ENCODE measurements at places on chromosomes 3 and 15.

DNA sequence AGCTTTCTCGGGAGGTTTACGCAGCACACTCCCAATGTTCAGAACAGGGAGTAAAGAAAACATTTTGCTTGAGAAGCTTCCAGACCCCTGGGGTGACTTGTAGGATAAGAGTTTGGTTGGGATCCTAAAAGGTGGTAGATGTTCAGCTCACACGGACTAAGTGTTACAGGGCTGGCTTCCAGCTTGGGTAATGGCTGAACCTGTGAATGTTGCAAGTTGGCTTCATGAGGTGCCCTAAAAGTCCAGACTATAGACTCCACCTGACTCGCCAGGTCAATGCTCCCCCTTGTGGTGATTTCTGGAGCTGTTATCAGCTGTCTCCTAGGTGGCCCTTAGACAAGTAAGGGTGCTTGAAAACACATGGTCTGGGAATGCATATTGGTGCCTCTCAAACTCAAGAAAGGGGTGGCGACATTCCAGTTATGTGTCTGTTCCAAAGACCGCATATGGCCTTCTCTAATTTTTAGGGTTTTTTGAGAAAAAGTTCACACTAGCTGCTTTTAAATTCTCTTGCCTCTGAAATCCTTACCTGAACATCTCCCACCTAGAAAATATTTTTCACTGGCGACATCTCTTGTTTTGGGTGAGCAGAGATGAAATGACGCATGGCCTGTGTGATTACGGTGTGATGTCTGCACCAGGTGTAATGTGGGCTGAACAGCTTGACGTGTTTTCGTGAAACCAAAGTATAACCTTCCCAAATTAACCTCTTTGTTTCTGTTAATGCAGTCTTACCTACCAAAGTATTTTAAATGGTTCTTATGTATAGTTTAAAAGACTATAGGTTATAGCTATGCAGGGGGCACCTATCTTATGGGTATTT is 175.7 kb upstream of the KBTBD8 start:
- DNase-seq = no peak

GRCh38 chr3:74537164-74537563 is 77.3 kb downstream of the CNTN3 start:
- DNase-seq = peak; percentile 41

GRCh38 chr15:42523331-42523730 is 25.3 kb downstream of the LRRC57 start:
- no peak for DNase-seq

DNA sequence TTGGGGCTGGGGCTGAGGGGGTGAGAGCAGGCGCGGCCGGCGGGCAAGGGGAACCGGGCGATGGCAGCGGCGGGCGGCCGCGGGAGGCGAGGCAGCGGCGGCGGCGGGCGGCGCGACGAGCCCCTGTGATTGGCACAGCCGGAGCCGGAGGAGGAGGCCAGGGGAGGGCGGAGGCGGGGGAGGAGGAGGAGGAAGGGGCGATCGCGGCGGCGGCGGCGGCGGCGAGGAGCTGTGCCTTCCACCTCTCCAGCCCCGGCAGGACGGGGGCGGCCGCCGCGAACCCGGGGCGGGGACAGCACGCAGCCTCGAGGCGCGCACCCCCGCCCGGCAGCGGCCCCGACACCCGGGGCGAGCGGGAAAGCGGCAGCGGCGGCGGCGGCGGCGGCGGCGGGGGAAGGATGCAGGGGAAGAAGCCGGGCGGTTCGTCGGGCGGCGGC is at the start of gene SLCO3A1:
Gene SLCO3A1, plus strand, starts transcription at position 198 of the 437 bp plus-strand sequence.
- DNase-seq = no peak

GRCh38 chr15:68598171-68599152 is 19.7 kb downstream of the CORO2B start:
- DNase-seq = no peak

DNA sequence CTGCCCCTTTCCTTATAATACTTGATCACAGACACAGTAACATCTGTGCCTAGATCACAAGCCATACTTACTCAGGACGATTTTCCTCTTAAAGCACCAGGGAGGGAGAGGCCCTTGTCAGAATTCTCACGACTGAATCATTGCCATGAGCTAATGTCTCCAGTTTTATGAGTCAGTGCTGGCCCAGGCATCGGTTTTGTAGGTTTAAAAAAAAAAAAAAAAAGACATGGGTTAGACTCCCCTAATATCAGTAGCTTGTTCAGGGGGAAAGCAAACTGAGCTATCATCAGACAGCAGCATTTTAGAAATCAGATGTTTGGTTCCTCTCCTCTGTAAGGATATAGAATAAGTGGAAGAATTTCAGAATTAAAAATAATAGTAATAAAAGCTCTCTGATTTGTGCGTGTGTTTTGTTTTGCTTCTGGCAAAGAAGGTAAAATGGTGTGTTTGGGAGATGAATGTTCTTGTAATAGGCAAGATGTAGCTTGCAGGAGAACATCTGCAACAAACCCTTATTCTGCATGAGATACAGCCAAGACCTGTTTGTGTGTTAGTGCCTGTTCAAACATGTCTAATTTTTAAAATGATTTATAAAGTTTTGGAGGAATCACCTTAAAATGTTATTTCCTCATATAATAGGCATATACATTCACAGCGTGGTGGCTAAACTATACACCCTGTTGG is 193.6 kb downstream of the TP63 start:
- DNase-seq = peak; percentile 70

- DNase-seq = no peak
These were observed 101.9 kb downstream of the GLDN start for GRCh38 chr15:51443282-51443914.

GRCh38 chr3:99895131-99895696 is 77.6 kb downstream of the CMSS1 start:
- DNase-seq = no peak

GRCh38 chr15:53129121-53129904 is 339.2 kb upstream of the ONECUT1 start:
- DNase-seq = no peak

DNA sequence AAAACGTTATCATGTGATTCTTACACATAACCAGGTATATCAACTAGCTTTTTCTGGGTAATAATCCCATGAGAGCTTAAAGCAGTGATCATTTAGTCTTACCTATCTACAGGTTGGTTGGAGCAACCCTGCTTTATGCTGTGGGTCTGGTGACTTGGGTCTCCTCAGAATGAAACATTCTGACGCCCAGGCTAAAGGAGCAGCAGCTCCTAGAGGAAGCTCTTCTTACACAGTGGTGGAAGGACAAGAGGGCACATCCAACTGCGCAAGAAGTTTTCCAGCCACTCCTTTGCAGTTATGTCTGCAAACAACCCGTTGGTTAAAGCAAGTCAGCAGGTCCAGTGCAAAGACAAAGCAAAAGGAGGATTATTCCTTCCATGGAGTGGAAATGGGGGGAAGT is 377.5 kb downstream of the EDEM1 start:
- DNase-seq = no peak

All from AG04449 (cell line).